Thymus (tissue), 14 donors: ENCODE measurements at places on chromosomes 5 and 9.

DNA sequence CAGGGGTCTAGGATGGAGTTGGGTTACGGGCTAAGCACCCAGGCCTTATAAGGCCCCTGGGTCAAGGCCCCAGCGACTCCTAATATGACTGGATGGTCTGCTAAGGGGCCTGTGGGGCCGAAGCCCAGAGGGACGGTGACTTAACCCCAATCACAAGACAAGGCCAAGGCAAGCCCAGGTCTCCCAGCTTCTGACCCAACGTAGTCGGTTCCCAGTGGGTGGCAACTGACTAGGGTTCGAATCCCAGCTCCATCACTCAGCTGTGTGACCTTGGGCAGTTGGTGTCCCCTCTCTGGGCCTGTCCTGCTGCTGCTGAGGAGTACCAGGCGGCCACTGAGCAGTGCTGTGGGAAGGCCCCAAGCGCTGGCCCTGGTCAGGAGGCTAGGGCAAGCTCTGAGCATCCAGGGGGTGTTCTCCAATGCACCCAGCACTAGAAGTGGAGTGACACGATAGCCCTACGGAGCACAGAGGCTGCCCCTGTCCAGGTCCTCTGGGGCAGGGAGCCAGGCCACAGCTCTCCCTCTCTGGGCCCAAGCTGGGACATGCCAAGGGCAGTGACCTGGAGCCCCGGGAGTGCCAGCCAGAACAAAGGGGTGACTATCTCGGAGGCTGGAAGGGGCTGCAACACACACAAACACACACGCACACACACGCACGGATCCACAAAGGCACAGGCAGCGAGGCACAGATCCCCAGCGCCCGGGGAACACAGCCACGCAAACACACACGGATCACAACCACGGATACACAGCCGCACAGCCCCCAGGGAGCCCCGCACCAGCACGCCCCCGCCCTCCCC, 512 bp downstream of the AK1 start:
- DNase-seq = no peak

DNA sequence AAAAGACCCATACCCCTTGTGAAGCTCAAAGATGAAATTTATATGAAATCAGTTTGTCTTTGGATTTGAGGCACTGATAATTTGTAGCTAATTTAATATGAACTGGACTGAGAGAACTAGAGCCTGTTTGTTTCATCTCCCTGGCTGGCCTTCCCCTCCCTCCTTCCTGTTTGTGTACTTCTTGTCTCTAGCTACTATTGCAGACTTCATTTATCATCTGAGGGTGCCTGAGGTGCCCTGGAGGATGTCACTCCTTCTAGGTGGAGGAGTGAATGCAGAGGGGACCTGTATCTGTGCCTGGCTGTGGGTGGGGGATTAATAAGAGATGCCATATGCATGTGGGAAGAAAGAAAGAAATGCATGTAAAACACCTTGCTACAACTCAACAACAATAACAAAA, 22.2 kb upstream of the GNPDA1 start:
- no peak for DNase-seq

DNA sequence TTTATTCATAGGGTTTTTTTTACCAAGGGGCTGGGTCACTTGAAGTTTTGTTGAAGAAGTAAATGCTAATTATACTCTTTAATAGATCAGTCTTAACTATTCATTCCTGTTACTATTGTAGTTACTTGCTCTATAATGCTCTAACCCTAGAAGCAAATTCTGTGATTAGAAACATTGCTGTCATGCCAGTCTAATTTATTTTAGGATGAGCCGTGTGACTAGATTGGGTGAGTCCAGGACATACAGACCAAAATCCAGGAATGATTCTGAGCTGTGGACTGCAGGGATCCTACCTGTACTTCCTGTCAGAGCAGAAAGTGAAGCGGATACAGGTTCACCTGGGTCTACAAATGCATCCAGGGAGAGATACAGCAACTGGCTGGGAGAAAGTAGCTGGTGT, 757 bp upstream of the CCDC192 start:
- no peak for DNase-seq

GRCh38 chr9:8815931-8816330, 1016.4 kb upstream of the DMAC1 start:
- DNase-seq = no peak

- DNase-seq = no peak
Observed at GRCh38 chr9:73026375-73026774, 73.5 kb upstream of the ALDH1A1 start.

DNA sequence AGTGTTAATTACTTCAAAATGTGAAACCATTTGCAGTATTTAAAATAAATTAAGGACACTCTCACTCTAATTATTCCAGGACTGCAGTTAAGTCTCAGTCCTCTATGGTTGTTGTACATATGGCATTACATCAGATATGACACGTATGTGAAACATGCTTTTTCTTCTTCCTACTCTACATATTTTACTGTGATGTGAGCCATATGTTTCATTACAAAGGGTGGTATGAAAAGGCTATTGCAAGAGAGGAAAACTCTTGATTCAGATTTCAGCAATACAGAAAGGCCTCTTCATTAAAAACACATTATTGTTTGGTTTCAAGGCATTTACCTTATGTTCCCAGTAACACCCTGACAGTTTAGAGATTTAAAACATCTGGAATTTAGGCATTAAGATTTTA, 964.5 kb upstream of the DMAC1 start:
- no peak for DNase-seq

- DNase-seq = no peak
Observed at GRCh38 chr5:15034379-15034778, 162.8 kb upstream of the ANKH start.

DNA sequence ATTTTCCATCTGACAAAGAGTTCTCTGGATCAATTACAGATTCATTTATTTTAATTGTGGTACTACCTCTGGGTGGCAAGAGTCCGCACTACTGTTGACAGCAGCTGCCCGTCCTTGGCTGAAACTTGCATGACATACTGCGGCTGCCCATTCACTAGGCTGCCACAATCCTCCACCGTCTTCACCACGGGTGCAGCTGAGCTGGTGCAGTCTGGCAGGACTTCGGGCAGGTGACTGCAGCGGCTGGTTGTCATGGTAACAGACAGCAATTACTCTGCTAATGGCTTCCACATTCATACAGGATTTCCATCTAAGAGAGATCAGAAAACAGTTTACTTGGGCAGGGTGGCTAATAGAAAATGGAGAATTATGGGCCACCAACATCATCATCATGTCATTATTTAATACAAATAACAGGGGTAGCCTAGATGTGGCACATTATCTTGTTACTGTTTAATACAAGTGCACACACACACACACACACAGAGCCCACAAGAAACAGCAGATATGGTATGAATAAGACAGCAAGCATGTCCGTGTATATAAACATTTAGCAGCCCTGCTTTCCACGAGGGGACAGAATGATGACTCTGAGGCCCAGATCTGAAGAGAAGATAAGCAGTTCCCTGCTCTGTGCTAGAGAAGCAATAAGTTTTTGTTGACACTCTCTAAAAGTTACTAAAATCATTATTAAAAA, 112.3 kb downstream of the MARCHF3 start:
- no peak for DNase-seq

- DNase-seq = no peak
Observed at GRCh38 chr5:10607666-10608073, 43.8 kb downstream of the ANKRD33B start.

DNA sequence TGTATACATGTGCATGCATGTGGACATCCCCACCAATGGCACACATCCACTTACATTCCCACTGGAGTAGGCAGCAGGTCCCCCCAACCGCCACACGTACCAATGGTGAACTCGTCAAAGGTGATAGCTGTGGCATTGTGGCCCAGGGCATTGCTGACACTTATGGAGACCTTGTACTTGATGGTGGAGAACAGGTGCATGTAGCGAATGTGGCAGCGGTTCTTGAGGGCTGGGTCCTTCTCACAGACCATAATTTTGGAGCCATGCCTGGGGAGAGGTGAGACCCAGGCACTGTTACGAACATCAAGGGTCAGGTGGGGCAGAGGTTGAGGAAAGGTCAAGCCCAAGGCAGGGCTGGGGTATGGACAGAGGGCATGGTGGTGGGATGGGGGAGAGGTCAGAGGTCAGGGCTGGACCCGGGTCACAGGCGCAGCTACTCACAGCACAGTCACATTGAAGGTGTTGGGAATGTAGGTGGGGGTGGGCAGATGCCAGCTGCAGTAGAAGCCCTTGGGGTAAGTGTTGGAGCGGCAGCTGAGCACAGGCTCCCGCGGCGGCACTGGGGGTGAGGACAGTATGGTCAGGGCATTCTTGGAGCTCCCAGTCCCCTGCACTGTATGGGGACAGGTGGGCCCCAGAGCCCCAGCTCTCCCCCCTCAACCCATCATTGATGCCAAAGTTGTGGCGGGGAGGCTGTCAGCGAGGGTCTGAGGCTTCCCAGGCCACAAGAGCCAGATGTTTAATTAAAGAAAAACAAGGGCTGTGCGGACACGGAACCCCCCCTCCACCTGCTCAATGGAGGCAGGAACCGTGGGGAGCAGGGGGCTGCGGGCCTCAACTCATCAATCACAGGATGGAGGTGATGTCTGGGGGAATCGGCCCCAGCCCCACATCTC, 31.9 kb downstream of the CNTFR start:
- DNase-seq = no peak

- DNase-seq = no peak
Observed at GRCh38 chr5:140966293-140967225, at the start of gene PCDHAC2. Gene PCDHAC2 (plus strand): TSS chr5:140966476. CDS start chr5:140966767, 291 bp downstream.
